ENCODE measurements at places on chromosomes 3 and 15. TPM values are rescaled to one million over a fixed set of nuclear protein-coding genes. Genes with fewer than 3 reads are reported as not detected.

Gene GRM7
- not detected for total RNA-seq

Gene KBTBD13
- not detected for total RNA-seq

Gene MYLK
- 2.9 TPM for total RNA-seq

Gene TRA2B
- total RNA-seq: 631 TPM

Gene ZNF80
- total RNA-seq: 1.7 TPM

Gene ZNF502
- 0.94 TPM for total RNA-seq

Gene GOLGA6L4
- 5.1 TPM for total RNA-seq

Gene PEX5L
- total RNA-seq: not detected

Gene ATP6V1A
- total RNA-seq: 19.3 TPM

Gene STAC
- total RNA-seq: 0.62 TPM

Gene FEZF2
- not detected for total RNA-seq

Gene LNP1
- total RNA-seq: 0.74 TPM

Gene RPL32
- 2,250 TPM for total RNA-seq
